ENCODE measurements at places on chromosomes 4 and X.
A peak's percentile ranks its signal among the peaks of the same experiment; 100 is the strongest.

DNA sequence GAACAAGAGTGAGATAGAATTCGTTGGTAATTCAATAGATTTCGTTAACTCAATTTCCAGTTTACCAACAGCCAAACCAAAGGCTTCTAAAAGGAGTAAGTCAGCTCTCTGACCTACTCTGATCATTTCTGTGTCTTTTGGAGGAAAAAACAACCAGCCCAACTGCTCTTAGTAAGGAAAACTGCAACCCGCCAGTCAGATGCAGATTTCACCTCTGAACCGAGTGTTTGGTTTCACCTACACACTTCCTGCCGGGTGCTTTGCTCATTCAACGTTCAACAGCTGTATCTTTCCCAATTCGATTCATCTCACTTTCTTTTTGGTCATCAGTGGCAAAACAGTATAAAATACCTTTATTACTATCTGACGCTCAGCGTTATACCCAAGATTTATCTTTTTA is 24.5 kb downstream of the TMSB4X start:
- DNase-seq = no peak

GRCh38 chr4:186827534-186827897 is 103.9 kb upstream of the FAT1 start:
- DNase-seq = no peak

GRCh38 chrX:86946569-86946968 is 571.0 kb upstream of the KLHL4 start:
- DNase-seq = peak; percentile 7

DNA sequence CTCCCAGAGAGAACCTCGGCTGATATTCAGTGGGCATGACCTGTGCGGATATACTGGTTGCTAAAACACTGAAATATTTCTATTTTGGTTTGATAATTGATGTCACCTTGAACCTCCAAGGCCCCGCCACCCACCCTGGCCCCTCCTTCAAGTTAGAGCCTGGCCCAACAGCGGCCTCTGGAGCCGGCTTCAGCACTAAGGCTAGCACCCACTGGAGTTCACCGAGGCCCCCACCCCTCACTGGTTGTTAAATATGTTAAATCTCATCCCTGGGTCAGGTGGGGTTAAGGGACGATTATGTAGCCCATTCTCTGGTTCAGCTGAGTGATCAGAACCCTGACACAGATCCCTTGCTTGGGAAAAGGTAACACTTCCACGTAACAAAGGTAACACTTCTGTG is 24.3 kb downstream of the SEL1L3 start:
- no peak for DNase-seq

DNA sequence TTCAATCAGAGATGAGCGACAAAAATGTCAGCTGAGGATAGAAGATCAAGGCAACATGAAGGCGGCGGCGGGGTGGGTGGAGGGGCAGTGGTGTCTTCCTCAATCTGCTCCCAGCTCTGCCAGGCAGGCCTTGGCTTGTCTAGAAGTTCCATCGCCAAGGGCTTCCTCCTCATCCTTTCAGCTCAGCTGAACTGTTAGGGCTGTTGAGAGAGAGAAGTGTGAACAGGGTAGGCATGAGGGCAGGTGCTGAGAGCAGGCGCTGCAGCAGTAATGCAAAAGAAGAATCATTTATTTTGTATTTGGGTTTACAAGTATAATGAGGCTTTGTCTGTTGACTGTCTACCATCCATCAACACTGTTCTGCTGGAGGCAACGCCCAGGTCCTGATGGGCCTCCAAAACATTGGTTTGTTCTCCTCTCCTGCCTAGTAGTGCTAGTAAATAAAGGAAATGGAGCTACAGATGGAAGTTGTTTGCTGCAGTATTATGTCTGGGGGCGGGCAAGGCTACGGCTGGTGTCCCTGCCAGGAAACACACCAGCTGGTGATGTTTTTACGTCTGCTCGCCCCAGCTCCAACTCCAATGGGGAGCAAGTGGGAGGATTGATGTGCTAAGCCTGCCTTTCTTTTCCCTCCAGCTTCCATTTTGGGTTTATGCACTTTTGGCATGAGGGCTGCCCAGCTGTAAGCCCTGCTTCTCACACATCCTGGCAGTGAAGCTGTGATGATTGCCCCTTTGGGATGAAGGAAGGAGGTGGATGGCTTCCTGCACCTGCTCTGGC is 139.4 kb upstream of the BOD1L1 start:
- no peak for DNase-seq

DNA sequence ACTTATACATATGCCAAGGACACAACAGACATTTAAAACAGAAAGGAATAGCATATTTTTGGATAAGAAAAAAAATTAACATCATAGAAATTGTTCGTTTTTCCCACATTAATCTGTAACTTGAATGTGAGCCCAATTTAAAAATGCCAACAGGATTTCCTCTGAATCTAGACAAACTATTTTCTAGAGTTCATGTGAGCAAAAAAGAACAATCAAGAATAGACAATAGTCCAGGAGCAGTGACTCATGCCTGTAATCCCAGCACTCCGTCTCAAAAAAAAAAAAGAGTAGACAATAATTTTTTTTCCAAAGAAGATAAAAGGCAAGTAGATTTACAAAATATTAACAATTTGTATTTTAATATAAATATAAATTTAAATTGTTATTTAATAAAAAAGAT is 73.7 kb upstream of the DUSP21 start:
- no peak for DNase-seq

GRCh38 chr4:78671903-78672815 is 104.0 kb upstream of the BMP2K start:
- no peak for DNase-seq

- no peak for DNase-seq
Measured at GRCh38 chr4:14294611-14295010, 667.1 kb upstream of the BOD1L1 start.
